Thyroid gland (tissue), 4 donors: ENCODE measurements at places on chromosomes 6 and 20. TPM values are rescaled to one million over a fixed set of nuclear protein-coding genes. Genes with fewer than 3 reads are reported as not detected.

DNA sequence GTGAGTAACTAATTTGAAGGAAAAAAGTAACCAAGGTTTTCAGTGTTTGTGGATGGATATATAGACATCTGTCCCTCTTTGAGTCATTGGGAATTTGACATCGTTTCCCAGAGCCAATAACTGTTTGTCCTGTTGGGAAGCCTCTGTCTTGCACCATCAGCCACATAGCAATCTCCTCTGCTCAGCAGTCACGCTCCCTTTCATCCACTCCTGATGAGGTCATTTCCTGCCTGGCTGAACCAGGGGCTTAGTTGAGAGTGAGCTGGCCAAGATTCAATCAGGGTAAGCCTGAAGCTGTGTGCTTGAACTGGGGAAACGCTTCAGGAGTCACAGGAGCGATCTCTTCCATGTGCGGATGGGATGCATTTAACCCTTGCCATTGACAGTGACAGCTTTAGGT lies 121.5 kb upstream of the FOXQ1 start:
- no peaks in the 10 kb centered on the region for H3K36me3 ChIP-seq
- H3K4me1 ChIP-seq = peaks cover 52% of the 10 kb centered on the region
- peak; percentile 89 for DNase-seq
- H3K27me3 ChIP-seq = no peaks in the 10 kb centered on the region
- H3K4me3 ChIP-seq = no peak overlapping the region

DNA sequence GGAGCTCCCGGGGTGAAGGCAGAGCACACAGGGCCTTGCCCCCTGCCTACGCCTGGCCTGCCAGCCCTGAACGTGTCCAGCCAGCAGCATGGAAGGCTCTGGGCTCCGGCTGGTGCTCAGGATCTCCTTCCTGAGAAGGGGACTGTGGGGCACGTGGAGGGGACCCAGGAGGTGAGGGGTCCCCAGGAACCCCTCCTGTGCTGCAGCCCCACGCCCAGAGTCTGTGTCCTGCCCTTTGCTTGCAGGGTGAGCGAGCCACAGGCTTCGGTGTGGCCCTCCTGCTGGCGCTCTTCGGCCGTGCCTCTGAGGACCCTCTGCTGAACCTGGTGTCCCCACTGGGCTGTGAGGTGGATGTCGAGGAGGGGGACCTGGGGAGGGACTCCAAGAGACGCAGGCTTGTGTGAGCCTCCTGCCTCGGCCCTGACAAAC lies 22.3 kb downstream of the NPEPL1 start:
- H3K36me3 ChIP-seq = no peaks in the 10 kb centered on the region
- no peaks in the 10 kb centered on the region for H3K27me3 ChIP-seq
- DNase-seq = no peak
- H3K27ac ChIP-seq = no peak overlapping the region
- H3K4me3 ChIP-seq = no peak overlapping the region
- no peaks in the 10 kb centered on the region for H3K4me1 ChIP-seq

DNA sequence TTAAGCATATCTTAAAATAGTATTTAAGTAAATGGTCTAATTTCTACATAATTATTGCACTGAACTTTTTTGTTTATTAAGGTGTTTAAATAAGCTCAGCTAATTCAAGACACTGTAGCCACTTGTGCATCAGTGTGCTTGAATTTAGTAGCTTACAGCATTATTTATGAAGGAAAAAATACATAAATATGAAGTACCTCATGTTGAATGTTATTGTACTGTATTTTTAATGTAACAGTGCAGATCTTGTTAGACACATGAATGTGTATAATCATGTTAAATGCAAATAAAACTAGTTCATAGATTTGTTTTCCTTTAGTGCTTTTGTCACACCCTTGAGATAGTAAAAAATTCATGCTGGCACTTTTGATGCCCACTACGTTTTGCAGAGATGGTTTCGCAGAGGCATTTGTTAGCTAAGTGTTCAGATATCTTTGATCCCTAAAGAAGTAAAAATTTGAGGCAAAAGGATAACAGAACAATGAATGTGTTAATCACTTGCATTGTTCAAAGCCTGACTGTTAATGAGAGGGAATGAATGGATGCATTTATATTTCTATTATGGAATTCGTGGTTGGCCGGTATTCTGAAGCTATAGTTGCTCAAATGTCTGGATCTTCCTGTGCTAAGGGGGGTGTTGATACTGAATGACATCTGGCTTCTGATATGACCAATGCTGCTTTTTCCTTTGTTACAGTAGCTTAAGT lies 8.8 kb downstream of the BTBD3 start:
- no peak for DNase-seq
- H3K4me3 ChIP-seq = no peak overlapping the region
- H3K4me1 ChIP-seq = no peaks in the 10 kb centered on the region
- H3K27ac ChIP-seq = no peak overlapping the region
- no peaks in the 10 kb centered on the region for H3K27me3 ChIP-seq

GRCh38 chr6:21844120-21844917 lies 250.8 kb downstream of the SOX4 start:
- DNase-seq = no peak
- H3K4me1 ChIP-seq = peaks cover 12% of the 10 kb centered on the region
- no peaks in the 10 kb centered on the region for H3K36me3 ChIP-seq

GRCh38 chr6:18359237-18359885 lies 27.8 kb upstream of the RNF144B start:
- H3K27me3 ChIP-seq = no peaks in the 10 kb centered on the region
- no peak overlapping the region for H3K4me3 ChIP-seq
- H3K27ac ChIP-seq = no peak overlapping the region
- no peak for DNase-seq
- H3K36me3 ChIP-seq = no peaks in the 10 kb centered on the region

Gene TRIM31
- total RNA-seq = not detected

Gene KIF13A
- total RNA-seq = 74.5 TPM

Gene OLIG3
- total RNA-seq = not detected

- no peaks in the 10 kb centered on the region for H3K4me1 ChIP-seq
- H3K4me3 ChIP-seq = no peak overlapping the region
- H3K27me3 ChIP-seq = no peaks in the 10 kb centered on the region
- no peaks in the 10 kb centered on the region for H3K36me3 ChIP-seq
- no peak for DNase-seq
- no peak overlapping the region for H3K27ac ChIP-seq
Observed at GRCh38 chr6:14428269-14428668, 310.7 kb downstream of the CD83 start.

DNA sequence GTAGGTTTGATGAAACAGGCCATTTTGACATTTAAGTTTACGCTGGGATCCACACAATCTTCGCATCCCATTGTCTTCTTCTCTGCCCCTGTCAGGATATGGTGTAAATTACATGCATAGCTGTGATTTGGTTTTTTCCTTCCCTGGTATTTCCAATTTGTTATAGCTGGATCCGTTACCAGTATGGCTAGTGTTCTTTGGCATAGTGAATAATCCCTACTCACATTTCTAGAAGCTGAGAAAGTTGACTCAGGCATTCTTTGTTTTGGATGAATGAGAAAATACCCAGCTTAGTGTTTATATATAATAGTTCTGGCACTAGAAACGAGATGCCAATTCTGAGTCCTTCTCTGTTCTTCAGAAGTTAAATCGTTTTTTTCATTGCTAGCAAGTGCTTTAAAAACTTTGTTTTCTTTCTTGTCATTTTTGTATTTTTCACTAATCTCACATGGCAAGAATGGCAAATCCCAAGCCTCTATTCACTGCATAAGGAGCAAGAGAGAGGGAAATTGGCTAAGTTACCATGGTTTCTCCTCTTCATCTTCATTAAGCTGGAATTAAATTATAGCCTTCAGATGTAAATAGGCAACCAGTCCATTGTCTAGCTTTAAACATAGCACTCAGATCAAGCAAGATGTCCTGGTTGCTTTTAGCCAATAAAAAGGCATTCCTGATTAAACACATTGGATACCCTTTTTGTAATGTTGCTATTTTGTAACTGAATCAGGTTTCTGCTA lies 91.9 kb upstream of the LAMP5 start:
- no peak for DNase-seq
- no peak overlapping the region for H3K27ac ChIP-seq
- no peak overlapping the region for H3K4me3 ChIP-seq
- peaks cover 7% of the 10 kb centered on the region for H3K36me3 ChIP-seq

- no peaks in the 10 kb centered on the region for H3K27me3 ChIP-seq
- no peak for DNase-seq
- H3K36me3 ChIP-seq = no peaks in the 10 kb centered on the region
Observed at GRCh38 chr6:163741743-163742363, 327.3 kb downstream of the QKI start.

DNA sequence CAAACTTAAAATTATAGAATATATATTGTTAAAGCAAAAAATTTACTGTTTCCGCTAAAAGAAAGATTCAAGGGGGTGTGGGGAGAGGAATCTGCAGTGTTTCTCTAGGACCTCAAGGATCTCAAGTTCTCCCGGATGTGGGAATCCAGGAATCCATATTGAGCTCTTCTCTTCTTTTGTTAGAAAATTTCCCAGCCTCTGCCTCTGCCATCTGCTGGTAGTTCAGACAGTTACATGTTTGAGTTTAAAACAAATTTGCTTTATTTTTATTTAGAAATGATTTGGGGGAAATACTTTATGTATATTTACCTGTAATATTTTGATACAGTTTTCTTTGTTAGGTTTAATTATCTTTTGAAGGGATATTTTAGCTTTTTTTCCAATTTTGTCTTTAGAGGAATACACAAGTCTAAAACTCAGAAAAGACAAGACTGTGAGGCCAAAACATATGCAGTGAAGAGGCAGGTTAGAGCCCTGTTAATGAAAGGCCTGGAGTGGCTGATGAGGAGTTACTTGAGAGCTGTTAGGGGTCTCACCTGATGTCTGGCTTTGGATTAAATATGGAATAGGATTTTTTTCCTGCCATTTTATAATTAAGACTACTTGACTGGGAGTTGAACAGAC lies 268.8 kb downstream of the ARID1B start:
- H3K4me3 ChIP-seq = no peak overlapping the region
- H3K27ac ChIP-seq = peak overlapping the region; percentile 56
- DNase-seq = no peak
- no peaks in the 10 kb centered on the region for H3K27me3 ChIP-seq
- no peaks in the 10 kb centered on the region for H3K36me3 ChIP-seq
- peaks cover 28% of the 10 kb centered on the region for H3K4me1 ChIP-seq

- no peak overlapping the region for H3K27ac ChIP-seq
- H3K36me3 ChIP-seq = no peaks in the 10 kb centered on the region
- H3K27me3 ChIP-seq = no peaks in the 10 kb centered on the region
- H3K4me1 ChIP-seq = peaks cover 5% of the 10 kb centered on the region
- no peak for DNase-seq
Observed at GRCh38 chr20:62030834-62031434, 34.7 kb downstream of the TAF4 start.

DNA sequence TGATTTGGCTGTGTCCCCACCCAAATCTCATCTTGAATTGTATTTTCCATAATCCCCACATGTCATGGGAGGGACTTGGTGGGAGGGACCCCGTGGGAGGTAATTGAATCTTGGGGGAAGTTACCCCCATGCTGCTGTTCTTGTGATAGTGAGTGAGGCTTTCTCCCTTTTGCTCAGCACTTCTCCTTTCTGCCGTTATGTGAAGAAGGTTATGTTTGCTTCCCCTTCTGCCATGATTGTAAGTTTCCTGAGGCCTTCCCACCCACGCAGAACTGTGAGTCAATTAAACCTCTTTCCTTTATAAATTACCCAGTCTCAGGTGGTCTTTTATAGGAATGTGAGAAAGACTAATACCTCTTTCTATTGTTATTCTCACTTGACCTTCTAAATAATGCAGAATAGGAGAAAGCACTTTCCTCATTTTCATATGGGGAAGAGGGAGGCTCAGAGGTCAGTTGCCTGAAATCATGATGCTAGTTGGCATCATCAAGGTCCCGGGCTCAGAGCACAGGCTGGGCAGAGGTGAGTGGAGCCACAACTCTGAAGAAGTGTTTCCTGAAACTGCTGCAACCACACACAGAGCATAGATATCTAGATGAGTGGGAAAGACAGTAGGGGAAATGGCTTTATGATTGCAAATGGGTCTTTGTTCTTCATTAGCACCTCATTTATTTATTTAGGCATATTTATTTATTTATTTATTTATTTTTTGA lies 191.0 kb downstream of the QKI start:
- no peaks in the 10 kb centered on the region for H3K27me3 ChIP-seq
- no peaks in the 10 kb centered on the region for H3K4me1 ChIP-seq
- no peak overlapping the region for H3K27ac ChIP-seq
- H3K4me3 ChIP-seq = no peak overlapping the region
- H3K36me3 ChIP-seq = no peaks in the 10 kb centered on the region

- H3K27ac ChIP-seq = peak overlapping the region; percentile 85
- H3K27me3 ChIP-seq = no peaks in the 10 kb centered on the region
- H3K4me3 ChIP-seq = no peak overlapping the region
Observed at GRCh38 chr6:3913077-3913957, 64.1 kb downstream of the FAM50B start.

- no peaks in the 10 kb centered on the region for H3K4me1 ChIP-seq
- peak; percentile 46 for DNase-seq
- no peaks in the 10 kb centered on the region for H3K36me3 ChIP-seq
- H3K27me3 ChIP-seq = no peaks in the 10 kb centered on the region
- H3K4me3 ChIP-seq = no peak overlapping the region
Observed at GRCh38 chr6:110682460-110682853, 132.8 kb downstream of the CDK19 start.

DNA sequence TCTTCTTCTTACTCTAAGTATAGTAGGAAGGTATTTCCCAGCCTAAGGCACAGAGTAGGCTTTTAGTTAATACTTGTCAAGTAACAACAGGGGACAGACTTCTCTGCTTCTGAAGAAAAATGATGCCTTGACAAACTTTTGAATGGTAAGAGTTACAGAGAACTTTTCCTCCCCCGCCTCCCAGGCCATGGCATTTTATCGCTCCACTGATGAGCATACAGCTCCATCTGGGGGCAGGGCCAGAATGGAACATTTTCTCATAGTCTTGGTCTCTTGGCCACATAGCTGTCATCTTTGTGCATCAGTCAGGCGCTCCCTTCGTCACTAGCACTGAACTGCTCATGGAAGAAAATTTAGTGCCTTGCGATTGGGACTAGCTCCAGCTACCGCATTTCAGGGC lies 1066.8 kb upstream of the CITED2 start:
- no peaks in the 10 kb centered on the region for H3K36me3 ChIP-seq
- H3K27me3 ChIP-seq = no peaks in the 10 kb centered on the region
- no peak overlapping the region for H3K4me3 ChIP-seq

- DNase-seq = no peak
- H3K4me3 ChIP-seq = no peak overlapping the region
- H3K27me3 ChIP-seq = no peaks in the 10 kb centered on the region
- H3K4me1 ChIP-seq = no peaks in the 10 kb centered on the region
- no peaks in the 10 kb centered on the region for H3K36me3 ChIP-seq
- H3K27ac ChIP-seq = no peak overlapping the region
Observed at GRCh38 chr20:58818586-58819285, 32.0 kb downstream of the GNAS-AS1 start.

Gene KCNK17
- total RNA-seq = 2.7 TPM

Gene ECT2L
- total RNA-seq = 0.13 TPM

- H3K36me3 ChIP-seq = no peaks in the 10 kb centered on the region
- H3K4me3 ChIP-seq = no peak overlapping the region
- DNase-seq = no peak
- H3K27me3 ChIP-seq = no peaks in the 10 kb centered on the region
- H3K27ac ChIP-seq = no peak overlapping the region
- no peaks in the 10 kb centered on the region for H3K4me1 ChIP-seq
Observed at GRCh38 chr6:137816133-137816579, 50.9 kb upstream of the TNFAIP3 start.

DNA sequence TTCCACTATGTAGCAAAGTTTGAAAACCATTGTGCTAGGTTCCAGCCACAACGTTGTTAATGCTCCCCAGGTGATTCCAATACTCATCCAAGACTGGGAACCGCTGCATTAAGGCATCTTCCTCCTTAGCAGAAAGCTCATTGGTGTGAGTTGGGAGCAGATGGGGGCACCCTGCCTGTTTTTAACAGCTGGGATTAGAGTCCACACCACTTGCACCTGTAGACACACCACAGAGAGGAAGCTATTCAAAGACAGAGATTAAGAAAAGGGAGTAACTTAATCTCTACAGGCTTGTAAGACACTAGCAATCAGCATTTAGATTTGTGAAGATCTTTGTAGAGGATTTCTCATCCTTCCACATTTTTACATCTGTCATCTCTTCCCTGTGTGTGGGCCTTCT lies 333.9 kb upstream of the SOX4 start:
- H3K4me3 ChIP-seq = no peak overlapping the region
- no peak for DNase-seq
- no peaks in the 10 kb centered on the region for H3K4me1 ChIP-seq
- no peaks in the 10 kb centered on the region for H3K27me3 ChIP-seq
